ENCODE measurements at places on chromosomes 16 and 17. TPM values are rescaled to one million over a fixed set of nuclear protein-coding genes. Genes with fewer than 3 reads are reported as not detected.

TLCD3A gene
- total RNA-seq: 10.6 TPM

NPIPB9 gene
- total RNA-seq: 2.7 TPM

CCL4 gene
- total RNA-seq: 50.4 TPM

GNGT2 gene
- 22.7 TPM for total RNA-seq

SLC13A5 gene
- total RNA-seq: not detected

CCL15 gene
- total RNA-seq: not detected

TRIM25 gene
- total RNA-seq: 180 TPM

TLCD2 gene
- 0.65 TPM for total RNA-seq

CLEC3A gene
- total RNA-seq: not detected

KRT222 gene
- not detected for total RNA-seq

SMIM36 gene
- total RNA-seq: not detected

GPS2 gene
- total RNA-seq: 74.7 TPM

E4F1 gene
- total RNA-seq: 29.4 TPM

SRSF2 gene
- total RNA-seq: 325 TPM

FOXF1 gene
- not detected for total RNA-seq

TMEM219 gene
- 78.7 TPM for total RNA-seq

GABARAP gene
- 303 TPM for total RNA-seq

VASN gene
- not detected for total RNA-seq

DOC2B gene
- not detected for total RNA-seq

TEX19 gene
- total RNA-seq: not detected

SGF29 gene
- 28.0 TPM for total RNA-seq

OR2C1 gene
- total RNA-seq: not detected

TTLL6 gene
- not detected for total RNA-seq

RSL1D1 gene
- total RNA-seq: 157 TPM

ABCA10 gene
- 1.2 TPM for total RNA-seq

CTRB2 gene
- not detected for total RNA-seq

MRC2 gene
- 6.2 TPM for total RNA-seq

SLC6A2 gene
- not detected for total RNA-seq

AANAT gene
- total RNA-seq: not detected

RHBDL1 gene
- total RNA-seq: 1.5 TPM

FZD2 gene
- 0.25 TPM for total RNA-seq

All from activated CD4-positive, alpha-beta memory T cell treated with anti-CD3 and anti-CD28 coated beads, Interleukin-2, amount 10 ng/mL, durations not matched to agents 7 days and 5 days (primary cell).